ENCODE measurements at places on chromosomes 16 and 17.
A peak's percentile ranks its signal among the peaks of the same experiment; 100 is the strongest.

- no peak for DNase-seq
Observed at GRCh38 chr16:72620853-72621252, 427.1 kb downstream of the ZFHX3 start.

DNA sequence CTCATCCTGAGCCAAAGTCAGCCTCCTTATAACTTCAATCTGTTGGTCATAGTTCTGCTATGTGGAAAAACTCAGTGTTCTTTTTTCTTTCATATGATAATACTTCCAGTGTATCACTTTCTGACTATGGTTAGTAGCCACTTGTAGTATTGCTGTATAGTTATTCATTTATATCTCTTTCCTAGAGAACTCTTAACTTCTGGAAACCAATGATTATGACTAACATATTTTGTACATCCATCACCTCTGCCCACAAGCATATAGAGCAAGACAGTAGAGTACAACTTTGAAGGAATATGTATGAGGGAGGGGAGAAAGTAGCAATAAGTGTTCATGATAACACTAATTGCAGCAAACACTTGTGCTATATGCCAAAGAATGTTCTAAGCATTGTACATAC is 38.6 kb downstream of the COX10 start:
- no peak for DNase-seq

GRCh38 chr16:60459463-60459862 is 1576.8 kb downstream of the CDH8 start:
- DNase-seq = no peak

GRCh38 chr17:56108811-56109284 is 44.4 kb upstream of the ANKFN1 start:
- no peak for DNase-seq

- DNase-seq = no peak
Observed at GRCh38 chr16:88478889-88479792, 26.1 kb downstream of the ZFPM1 start.

- no peak for DNase-seq
Observed at GRCh38 chr16:85328676-85329058, 216.4 kb upstream of the CIBAR2 start.

- no peak for DNase-seq
Observed at GRCh38 chr17:59311051-59311468, 20.4 kb upstream of the YPEL2 start.

DNA sequence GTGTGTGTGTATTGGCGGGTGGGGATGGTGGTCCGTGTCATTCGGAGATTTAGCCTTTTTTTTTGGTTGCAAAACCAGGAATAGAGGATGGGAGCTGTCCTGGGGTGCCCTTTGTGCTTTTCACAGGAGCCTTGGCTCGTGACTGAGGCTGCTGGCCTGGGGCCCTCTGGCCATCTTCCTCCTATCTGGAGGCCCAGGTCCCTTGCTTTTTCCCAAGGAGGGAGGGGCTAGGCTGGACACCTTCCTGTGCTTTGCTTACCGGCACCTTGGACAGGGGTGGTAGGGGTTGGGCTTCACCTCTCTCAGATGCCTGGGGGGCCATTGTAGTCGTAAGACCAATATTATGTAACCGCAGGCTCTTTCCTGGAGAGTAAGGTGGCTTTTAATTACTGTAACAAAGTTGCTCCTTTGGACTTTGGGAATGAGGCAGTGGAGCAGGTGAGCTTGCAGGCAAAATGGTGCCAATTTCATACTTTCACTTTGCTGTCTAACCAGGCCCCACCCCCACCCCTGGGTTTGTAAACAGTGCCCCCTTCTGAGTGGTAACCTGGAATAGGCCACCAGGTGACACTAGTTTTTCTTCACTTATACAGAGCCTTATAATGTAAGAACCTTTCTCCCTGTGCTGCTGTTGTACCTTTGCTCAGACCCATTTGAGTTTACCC is 1.2 kb downstream of the DYNLL2 start:
- DNase-seq = peak; percentile 20

- DNase-seq = no peak
Observed at GRCh38 chr16:83586036-83586435, 221.7 kb upstream of the HSBP1 start.

GRCh38 chr16:83705856-83706255 is 101.9 kb upstream of the HSBP1 start:
- no peak for DNase-seq

DNA sequence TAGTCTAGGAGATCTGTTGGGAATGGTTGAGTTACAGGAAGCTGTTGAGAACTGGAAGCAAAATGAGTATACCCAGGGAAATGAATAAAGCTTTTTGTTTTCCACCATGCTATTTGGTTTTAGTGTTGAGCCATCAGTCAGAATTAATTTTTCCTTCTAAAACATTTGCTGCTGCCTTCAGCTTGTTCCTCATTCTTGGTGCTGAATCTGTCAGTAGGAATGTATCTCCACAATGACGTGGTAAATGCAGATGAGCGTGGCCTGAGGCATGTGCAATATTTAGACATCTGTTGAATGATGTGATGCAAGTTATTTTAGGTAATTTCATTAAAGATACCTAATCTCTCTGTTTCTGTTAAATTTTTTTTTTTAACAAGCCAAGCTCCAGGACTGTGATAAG is 10.9 kb downstream of the HAPSTR1 start:
- DNase-seq = no peak

- peak; percentile 79 for DNase-seq
Observed at GRCh38 chr16:67993207-67994039, 5.9 kb downstream of the DPEP2 start.

GRCh38 chr17:34378664-34379101 is 15.7 kb upstream of the CCL1 start:
- no peak for DNase-seq

- DNase-seq = no peak
Observed at GRCh38 chr17:14762736-14763479, 462.0 kb downstream of the HS3ST3B1 start.

DNA sequence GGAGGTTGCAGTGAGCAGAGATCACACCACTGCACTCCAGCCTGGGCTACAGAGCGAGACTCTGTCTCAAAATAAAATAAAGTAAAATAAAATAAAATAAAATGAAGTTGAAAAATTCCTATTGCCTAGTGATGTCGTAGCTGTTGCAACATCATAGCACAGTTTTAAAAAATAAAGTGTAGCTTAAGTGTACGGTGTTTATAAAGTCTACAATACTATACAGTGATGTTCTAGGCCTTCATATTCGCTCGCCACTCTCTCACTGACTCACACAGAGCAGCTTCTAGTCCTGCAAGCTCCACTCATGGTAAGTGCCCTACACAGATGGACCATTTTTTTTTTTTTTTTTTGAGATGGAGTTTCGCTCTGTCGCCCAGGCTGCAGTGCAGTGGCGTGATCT is 43.5 kb upstream of the MNT start:
- no peak for DNase-seq

DNA sequence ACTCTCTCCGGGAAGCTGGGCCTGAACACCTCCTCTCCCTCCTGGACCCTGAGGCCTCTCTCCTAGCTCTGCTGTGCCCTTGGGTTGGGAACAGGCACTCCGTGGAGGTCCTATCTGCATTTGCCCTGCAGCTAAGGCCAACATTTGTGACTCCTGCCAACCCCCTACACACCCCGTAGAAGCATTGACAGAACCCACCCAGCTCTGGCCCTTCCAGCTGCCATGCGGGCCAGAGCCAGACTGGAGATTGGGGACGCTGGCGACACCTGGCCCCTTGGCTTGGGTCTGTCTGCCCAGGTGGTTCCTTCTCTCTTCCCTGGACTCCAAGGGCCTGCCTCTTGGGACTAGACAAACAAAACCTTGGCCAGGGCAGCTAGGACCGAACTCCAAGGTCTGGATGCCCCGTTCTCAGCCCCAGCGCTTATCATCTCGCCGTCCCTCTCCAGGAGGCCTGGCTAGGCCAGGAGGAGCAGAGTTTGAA is 644 bp upstream of the RHBDF2 start:
- DNase-seq = no peak

DNA sequence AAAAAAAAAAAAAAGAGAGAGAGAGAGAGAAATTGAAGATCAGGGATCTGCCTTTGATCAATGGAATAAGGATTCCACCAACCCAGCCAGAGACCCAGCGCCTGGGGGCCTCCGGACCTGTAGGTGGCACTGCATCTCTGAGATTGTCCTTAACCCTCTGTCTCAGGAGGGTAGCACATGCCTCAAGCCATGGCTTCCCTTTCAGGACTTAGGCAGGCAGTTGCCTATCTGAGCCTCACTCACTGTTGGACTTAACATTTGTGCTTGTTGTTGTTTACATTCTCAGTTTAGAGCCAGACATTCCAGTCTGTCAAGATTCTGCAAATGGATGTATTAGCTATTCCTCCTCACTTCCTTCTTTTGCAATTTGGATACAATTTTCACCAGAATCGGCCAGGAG is 5.1 kb upstream of the SCNN1B start:
- DNase-seq = peak; percentile 9

GRCh38 chr16:23941963-23942564 is 106.3 kb downstream of the PRKCB start:
- DNase-seq = no peak

GRCh38 chr17:78327880-78328279 is 32.0 kb downstream of the SOCS3 start:
- DNase-seq = no peak

- DNase-seq = no peak
Observed at GRCh38 chr17:2954898-2955445, 108.4 kb downstream of the OR1D5 start.

- DNase-seq = peak; percentile 34
Observed at GRCh38 chr17:47663912-47664623, 14.3 kb downstream of the KPNB1 start.

DNA sequence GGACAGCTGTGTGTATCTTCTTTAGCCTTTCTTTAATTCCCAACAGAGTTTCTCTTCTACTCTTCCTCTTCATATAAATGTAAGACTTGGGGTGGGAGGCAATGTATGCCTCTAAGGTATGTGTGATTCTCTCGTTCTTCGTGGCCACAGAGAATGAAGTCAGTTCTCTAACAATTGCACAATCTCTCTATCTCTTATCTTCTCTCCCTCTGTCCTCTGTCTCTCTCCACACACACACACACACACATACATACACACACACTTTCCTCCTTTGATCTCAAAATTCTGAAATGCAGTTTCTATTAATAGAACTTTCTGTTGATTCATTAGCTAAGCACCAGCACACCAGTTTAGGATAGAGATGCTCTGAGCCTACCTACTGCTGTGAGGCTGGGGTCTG is 615.7 kb upstream of the SALL1 start:
- no peak for DNase-seq

- DNase-seq = no peak
Observed at GRCh38 chr16:49634235-49635008, 221.5 kb downstream of the ZNF423 start.

DNA sequence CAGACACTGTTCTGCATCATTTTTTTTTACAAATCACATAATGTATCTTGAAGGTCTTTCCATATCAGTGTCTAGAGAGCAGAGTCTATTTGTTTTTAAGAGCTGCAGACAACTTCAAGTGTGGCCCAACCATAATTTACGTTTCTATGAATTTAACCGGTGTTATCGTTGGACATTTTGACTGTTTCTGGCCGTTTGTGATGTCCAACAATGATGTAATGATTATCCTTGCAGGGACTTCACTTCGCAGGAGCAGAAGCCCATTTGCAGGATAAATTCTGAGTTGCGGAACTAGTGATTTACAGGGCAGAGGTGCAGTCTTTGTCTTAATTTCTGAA is 26.9 kb upstream of the HLF start:
- no peak for DNase-seq

DNA sequence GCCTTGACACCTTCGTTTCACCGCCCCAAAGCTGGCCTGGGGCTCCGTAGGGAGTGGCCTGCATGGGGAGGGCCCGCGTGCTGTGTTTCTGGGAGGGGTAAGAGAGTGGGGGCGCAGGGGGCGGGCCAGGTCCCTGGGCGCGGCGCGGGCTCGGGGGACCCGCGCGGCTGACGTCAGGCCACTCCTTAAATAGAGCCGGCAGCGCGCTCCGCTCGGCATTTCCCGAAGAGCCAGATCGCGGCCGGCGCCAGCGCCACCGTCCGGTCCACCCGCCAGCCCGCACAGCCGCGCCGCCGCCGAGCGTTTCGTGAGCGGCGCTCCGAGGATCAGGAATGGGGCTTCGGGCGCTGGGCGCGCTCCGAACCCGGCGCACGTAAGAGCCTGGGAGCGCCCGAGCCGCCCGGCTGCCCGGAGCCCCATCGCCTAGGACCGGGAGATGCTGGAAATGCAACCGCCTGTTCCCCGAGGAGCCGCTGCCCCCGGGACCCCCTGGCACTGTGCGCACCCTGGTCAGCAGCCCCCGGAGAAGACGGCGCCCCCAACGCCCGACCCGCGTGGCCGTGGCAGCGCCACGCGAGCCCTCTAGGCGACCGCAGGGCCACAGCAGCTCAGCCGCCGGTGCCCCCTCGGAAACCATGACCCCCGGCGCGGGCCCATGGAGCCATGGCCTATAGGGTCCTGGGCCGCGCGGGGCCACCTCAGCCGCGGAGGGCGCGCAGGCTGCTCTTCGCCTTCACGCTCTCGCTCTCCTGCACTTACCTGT is at the start of gene HS3ST2:
Gene HS3ST2, plus strand, starts transcription at position 215 of the 763 bp plus-strand sequence. Its CDS starts 449 bp downstream, at position 664.
- peak; percentile 7 for DNase-seq

- no peak for DNase-seq
Observed at GRCh38 chr17:77738751-77739531, 219.6 kb upstream of the TNRC6C start.

DNA sequence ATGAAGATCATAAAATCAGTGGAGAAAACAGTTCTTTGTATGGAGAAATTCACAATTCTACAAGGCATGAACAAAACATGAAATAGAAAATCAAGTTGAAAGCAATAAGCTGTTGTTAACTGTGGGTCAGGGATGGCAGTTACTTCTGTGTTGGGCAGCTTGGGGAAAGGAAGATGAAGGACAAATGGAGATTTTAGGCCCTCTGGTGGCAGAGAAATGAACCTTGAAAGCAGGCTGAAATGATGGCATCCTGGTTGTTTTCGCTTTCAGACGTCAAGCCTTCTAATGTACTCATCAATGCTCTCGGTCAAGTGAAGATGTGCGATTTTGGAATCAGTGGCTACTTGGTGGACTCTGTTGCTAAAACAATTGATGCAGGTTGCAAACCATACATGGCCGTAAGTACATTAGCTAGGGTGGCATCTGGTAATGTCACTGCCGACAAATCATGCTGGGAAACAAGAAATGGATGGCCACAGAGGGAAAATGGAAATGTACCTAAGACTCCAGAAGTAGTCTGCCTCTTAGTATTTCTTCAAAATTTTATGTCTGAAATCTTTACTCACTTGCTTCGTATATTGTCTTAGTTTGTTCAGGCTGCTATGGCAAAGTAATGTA is 108.9 kb downstream of the MAP2K6 start:
- no peak for DNase-seq
